Stimulated activated CD4-positive, alpha-beta T cell treated with anti-CD3 and anti-CD28 coated beads, Interleukin-1b, Interleukin-23, amount 100 ng/mL, for 1 hour (primary cell): ENCODE measurements at places on chromosomes 11 and 22.

DNA sequence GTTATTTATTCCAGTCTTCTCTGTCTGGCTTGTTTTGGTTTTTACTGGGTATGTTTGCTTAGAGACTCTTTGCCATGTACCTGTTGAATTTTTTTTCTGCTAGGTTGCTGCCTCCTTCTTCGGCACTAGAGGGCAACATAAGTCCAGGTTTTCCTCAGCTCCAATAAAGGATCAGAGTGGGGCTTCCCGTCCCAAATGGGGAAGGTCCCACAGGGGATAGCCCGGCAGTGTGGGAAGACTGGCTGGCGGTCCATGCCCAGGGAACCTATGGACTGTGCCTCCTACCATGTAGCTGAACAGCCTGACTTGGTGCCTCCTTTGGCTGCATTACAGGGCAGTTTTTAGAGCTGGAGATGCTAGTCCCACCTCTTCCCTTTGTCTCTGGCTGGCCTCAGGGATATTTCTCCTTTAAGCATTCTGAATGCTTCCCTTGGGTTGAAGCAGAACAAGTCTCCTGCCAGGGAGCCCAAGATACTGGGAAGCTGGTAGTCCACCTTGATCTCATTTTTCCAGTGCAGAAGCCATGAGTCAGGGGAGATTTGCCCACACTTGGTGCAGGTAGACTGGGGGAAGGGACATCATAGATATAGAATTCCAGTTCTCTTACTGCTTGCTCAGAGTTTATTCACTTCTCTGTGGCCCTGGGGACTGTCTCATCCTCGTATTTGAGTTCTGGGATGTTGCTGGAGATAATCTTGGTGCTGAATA is 60.2 kb downstream of the BRD1 start:
- no peak for DNase-seq

GRCh38 chr11:73237471-73238290 is 19.6 kb downstream of the P2RY2 start:
- DNase-seq = no peak

DNA sequence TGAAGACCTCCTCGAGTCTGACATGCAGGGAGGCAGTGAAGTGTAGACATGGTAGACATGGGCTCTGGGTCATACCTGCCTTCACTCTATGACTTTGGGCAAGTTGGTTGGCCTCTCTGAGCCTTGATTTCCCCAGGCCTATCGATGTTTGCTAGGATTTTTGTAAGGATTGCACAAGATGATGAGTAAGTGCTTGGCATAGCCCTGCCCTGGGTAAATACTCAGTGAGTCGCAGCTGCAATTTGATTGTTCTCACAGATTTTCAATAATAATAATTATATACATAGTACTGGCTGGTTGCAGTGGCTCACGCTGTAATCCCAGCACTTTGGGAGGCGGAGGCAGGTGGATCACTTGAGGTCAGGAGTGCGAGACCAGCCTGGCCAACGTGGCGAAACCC is 18.1 kb downstream of the MCM5 start:
- no peak for DNase-seq

DNA sequence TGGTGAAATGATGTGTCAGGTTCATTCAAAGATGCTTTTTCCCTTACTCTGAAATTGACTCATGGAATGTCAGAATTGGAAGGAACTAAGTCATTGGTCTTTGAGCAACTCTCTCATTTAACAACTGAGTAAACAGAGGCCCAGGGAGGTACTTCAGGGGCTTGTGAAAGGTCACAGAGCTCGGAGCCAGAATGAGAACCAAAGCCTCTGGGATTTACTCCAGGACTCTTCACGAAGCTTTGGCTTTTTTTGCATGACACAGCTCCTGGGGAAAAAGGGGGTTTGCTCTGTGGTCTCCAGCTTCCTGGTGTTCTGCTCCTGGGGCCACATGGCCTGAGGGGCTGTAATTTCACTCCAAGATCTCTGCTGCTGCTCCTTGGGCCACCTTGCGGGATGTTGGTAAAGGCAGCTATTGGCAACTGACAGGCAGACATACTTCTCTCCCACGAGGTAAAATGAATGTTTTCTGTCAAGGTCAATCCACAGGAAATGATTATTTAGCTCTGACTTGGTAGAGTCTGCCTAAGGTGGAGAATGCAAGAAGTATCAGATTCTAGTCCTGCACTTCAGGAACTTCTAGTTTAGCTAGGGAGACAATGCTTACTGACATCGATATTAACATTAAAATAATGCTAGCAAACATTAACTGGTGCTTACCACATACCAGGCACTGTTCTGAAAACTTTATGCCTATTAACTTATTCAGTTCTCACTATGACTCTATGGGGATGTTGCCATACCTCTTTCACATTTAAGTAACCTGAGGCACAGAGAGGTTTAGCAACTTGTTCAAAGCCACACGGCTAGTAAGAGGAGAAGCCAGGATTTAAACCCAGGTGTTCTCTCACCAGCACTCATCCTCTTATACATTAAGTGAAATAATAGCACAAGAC is 16.1 kb downstream of the PKNOX2 start:
- no peak for DNase-seq

GRCh38 chr11:66218846-66219620 is 49.4 kb upstream of the RAB1B start:
- no peak for DNase-seq

DNA sequence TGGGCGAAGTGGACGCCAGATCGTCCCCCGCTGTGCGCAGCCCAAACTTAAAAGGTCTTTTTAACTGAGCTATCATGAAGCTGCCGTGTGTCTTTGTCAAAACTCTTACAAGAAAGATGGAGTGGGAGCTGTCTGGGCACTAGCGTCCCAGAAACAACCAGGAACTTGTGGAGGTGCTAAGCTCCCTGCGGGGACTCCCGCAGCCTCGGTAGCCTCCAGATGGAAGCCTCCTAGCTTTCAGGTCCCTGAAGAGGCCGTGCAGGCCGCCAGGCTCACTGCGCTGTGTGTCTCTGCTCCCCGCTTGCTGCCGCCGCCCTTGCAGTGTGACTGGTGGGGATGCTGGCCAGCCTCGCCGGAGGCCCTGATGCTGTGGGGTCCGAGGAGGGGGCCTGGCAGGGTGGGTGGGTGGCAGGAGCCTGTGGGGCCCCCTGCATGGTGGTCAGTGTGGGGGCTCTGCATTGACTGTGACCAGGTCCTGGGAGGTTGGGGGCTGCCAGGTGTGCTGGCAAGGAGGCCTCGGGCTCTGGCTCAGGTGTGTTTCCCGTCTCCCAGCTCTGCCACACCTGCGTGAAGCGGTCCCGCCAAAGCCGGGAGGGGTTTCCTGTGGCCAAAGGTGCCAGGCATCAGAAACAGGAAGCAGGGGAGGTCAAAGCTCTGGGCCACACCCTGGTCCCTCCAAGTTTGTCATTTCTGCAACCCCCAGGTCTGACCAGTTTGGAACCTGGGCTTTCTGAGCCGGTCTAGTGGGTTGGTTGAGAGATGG is 1.2 kb downstream of the TRABD start:
- no peak for DNase-seq

DNA sequence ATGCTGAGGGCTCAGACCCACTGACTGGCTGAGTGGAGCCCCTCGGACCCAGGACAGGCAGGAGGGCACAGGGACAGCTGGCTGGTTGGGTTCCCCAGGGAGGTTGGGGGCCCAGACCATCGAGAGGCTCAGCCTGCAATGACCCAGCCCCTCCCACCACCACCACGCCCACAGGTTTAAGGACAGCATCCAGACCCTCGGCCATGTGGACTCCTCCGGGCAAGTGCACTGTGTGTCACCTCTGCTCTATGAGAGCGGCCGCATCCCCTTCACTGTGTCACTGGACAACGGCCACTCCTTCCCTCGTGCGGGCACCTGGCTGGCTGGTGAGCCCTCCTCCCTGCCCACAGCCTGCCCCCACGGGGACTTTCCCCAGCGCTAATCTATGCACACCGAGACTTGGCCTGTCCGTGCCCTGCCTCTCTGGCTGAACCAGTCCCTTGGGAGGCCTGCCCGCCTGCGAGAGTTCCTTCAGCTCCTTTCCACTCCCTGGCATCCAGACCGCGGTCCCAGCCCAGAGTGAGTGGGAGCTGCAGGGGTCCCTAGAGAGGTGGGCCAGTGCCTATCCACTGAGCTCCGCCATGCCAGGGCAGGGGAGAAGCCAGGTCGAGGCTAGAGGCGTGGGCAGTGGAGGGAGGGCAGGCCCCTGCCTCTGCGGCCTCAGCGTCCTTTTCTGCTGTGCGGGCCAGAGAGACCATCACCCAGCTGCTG is 2.2 kb downstream of the SUSD2 start:
- DNase-seq = no peak

DNA sequence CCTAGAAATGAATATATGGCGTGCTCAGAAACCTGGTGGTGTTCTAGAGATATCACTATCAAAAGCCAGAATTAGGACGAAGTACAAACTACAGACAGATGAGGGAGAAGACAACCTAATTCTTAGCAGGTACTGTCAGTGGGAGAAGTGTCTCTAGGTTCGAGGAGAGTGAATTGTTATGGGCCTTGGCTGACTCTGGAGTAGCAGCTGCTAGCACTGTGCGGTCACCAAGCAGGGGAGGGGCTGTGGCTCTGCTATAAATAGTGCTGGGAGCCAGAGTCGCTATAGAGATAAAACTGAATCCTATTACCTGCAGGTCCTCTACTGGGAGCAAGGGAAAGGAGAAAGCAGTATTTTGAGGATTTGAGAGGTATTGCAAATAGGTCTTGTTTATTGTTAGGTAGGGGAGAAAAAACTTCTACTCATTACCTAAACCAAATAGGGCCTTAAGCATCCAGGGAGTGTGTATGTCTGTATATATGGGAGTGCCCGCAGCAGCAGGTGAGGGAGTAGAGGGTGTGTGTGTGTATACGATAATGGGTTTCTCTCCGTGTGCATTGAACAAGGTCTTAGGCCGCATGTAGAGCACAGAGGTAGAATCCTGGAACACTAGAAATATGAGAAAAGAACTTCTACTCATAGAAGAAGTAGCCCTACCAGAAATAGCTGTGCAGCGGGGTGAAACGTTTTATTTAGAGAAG is 2.2 kb downstream of the MADD start:
- DNase-seq = no peak

DNA sequence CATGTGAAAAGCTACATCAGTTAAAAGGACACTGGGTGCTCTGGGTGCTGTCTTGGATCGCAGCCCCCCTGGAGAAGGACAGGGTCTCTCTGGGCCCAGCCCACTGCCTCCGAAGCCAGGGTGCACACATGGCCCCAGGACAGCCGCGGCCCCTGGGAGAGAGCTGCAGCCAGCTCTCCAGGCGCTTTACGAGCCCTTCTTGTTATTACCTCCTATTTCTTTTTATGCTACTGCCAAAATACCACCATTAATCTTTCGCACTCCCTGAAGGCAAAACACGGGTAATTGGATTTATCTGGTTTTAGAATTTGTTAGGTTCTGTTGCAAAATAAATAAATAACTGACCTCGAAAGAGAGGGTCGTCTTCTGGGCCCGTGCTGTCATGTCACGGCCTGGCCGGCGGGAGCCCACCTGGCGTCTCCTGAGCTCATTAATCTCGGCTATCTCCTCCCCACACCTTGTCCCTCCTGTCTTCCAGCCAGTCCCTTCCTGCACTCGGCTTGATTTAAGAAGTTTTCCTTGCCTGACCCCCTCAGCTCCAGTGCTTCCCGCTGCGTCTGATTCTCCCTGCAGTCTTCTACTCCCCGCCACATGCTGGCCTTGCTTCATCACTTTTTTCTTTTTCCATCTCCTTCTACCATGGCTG is 611.7 kb downstream of the OPCML start:
- DNase-seq = no peak

DNA sequence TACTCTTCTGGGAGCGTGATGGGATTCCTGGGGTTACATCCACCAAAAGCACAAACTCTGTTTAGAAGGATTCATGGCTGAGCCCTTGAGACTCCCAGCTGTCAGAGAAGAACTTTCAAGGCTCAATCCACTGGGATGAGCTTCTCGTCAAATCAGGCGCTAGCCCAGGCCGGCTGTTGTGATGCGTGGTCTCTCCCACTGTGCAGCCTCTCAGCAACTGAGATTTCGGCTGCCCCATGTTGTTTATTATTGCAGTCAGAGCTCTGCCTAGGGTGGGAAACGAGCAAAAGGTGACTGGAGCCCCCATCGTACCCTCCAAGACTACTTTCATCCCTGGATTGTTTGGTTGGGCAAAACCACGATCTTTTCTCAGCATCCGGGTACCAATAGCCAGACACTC is 251.6 kb downstream of the ETS1 start:
- DNase-seq = no peak

DNA sequence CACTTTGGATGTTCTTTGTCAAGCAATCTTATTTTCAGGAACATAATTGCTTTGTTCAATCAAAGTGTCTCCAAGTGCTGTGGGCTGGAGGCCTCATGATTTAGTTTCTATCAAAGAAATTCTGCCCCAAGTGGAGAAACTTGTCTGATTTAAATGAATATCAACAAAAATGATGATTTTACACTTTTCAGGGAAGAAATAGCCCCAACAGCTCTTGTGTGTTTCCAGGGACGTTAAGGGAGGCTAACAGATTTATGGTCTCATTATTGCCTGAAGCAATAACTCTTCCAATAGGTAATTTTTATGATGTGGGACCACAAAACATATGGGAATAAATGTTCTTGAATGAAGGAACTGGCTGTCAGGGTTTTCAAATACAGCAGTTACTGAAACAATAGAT is 699.1 kb downstream of the FAM181B start:
- DNase-seq = no peak

DNA sequence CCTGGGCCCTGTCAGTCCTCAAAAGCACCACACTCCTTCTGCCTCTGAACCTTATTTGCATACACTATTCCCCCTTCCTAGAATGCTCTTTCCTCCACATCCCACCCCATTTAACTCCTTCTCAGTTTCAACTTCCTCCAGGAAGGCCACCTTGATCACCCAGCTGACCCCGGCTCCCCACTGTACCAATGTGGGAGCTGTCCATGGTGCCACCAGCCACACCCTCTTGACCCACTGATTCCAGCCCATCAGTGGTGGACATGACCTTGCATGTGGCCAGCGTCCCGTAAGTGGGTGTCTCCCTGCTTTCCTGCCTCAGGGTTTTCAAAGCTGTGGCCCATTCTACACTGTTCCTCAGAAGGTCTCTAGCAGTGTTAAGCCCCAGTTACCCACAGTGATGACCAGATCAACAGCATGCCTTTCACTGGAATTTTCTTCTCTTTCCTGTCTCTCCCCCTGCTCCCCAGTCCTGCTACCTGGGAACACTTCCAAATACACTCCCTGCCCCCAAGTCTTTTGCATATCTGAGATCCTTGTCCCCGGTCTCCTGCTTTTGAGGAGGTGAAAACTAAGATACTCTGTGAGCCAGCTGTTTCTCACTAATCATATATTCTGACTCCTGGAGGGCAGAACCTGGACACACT is 346.6 kb downstream of the MN1 start:
- DNase-seq = no peak

GRCh38 chr11:45158210-45158731 is 11.8 kb downstream of the PRDM11 start:
- no peak for DNase-seq

DNA sequence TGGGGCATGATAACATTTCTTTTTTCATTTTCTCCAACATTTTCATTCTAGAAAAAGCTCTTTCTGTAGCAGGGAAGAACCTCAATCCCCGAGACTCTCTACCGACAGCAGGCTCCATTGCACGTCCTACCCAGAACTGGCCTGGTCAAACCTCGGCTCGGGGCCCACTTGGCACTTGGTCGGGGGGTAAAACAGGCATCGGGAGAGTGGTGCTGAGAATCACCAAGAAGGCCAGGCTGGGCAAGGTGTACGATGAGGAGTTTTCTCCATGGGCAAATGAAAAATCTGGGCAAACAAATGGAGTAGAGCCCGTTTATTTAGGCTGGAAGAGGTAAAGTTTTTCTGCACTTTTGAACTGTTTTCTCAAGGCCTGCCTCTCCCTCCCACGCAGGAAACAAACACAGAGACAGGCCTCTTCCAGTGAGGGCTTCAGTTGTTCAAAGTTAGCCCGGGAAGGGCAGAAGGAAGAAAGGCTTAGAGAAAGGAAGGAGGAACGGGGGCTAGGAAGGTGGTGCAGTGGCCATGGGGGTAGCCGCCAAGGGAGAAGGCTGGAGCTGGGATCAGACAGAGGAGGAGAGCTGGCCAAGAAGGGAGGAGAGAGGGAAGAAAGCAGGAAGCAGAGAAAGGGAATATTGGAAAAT is 87.6 kb downstream of the ETS1 start:
- DNase-seq = no peak
